Hair follicular keratinocyte (primary cell): ENCODE measurements at places on chromosomes 1 and 21. TPM values are rescaled to one million over a fixed set of nuclear protein-coding genes. Genes with fewer than 3 reads are reported as not detected.

The RPS6KA1 gene
- 138 and 150 TPM in 2 replicates for total RNA-seq

The EPHA10 gene
- not detected in 2 replicates for total RNA-seq

The ATP1A2 gene
- not detected in 2 replicates for total RNA-seq

The TRIM46 gene
- 3.0 and 3.2 TPM in 2 replicates for total RNA-seq

The KIF26B gene
- 0.95 and 3.2 TPM in 2 replicates for total RNA-seq
